Head of caudate nucleus (tissue), 42 donors: ENCODE measurements at places on chromosomes 13 and 19.

- no peak for DNase-seq
Observed at GRCh38 chr19:7295912-7296536, 1.8 kb upstream of the INSR start.

DNA sequence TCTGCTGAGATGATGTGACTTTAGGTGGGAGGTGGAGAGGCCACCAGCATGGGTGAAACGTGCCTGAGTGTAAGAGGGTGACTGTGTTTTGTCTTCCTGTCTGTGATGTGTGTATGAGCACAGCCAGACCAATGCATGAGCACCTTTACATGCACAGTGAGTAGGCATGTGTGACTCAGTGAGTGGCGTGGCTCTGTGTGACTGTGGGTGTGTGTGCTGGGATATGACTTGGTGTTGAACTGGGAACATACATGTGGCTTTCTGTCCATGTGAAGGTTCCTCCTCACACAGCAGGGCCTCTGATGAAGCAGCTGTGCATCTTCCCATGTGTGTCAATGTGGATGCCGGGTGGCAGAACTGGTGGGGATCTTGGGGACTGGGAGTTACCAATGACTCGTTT, 19.9 kb upstream of the LGALS13 start:
- DNase-seq = no peak

DNA sequence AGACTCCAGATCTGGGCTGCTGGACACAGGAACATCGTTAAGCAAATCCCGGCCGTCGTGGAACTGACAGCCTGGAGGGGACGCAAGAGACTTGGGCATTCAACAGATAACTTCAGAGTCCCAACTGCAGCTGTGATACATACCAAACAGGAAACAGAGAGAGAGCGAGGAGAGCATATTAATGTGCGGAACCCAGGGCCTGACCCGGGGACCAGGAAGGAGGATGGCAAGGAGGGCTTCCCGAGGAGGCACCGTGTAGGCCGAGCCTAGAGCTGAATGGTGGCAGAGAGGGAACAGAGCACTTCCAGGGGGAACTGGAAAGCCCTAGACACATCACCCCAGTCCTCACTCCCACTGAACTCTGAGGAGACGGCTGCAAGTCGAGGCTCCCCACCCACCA, 68.1 kb downstream of the SIPA1L3 start:
- no peak for DNase-seq

- no peak for DNase-seq
Observed at GRCh38 chr13:87122551-87122950, 548.6 kb upstream of the SLITRK5 start.

DNA sequence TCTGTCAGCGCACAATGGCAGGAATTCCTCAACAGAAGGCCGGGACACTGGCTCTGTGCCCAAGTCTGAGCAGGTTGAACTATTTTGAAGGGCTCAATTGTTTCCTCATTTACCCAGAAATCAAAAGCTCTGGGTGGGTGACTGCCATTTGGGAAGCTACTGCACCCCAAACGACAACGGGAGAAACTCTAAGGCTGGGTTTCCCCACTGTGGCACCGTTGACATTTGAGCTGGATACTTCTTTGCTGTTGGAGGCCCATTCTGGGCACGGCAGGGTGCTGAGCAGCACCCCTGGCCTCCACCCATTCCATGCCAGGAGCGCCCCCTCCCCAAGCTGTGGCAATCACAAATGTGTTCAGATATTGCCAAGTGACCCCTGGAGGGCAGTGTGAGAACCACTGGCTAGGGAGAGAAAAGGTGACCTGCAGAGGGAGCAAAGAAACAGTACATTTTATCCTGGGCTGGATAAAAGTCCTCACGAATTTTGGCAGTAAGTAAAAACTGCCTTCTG, 62.5 kb downstream of the RFX2 start:
- DNase-seq = no peak

GRCh38 chr13:39675904-39676303, 20.4 kb downstream of the COG6 start:
- no peak for DNase-seq

DNA sequence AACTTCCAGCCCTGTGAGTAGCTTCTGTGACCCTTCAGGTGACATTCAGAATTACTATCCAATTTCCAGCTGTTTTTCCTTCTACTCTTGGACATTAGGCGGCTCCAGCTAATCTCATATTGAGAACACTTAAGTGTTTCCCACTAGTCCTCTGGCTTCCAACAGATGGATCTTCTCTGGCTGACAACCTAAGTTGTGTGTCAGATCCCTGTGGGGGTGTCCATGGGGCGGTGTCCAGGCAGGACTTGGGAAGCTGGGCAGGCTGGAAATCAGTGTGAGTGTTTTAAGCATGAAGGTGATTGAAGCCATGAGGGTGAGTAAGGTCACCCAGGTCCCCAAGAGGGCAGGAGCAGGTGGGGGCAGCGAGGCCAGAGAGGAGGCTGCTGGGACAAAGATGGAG, 10.1 kb downstream of the CNOT3 start:
- no peak for DNase-seq

- no peak for DNase-seq
Observed at GRCh38 chr19:695352-695949, at the start of gene PRSS57. PRSS57 (minus strand) TSS chr19:695452; CDS start chr19:695430, 22 bp downstream.

DNA sequence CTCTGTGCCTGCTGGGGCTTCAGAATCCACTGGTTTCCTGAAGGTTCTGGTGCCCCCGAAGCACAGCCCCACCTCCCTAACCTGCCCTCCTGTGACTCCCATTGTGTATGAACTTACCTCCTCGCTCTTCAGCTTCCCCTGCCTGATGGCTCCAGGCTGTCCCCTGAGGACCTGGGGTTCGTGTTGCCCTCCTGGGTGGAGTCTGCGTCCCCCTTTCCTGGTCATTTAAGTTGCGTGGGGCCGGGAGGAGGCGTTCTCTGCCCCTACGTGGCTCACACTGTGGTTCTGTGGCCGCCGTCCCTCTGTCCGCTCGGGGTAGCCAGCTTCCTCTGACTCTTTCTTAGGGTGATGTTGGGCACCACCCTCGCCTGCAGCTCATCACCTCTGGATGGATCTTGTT, 13.9 kb downstream of the TFDP1 start:
- DNase-seq = no peak

DNA sequence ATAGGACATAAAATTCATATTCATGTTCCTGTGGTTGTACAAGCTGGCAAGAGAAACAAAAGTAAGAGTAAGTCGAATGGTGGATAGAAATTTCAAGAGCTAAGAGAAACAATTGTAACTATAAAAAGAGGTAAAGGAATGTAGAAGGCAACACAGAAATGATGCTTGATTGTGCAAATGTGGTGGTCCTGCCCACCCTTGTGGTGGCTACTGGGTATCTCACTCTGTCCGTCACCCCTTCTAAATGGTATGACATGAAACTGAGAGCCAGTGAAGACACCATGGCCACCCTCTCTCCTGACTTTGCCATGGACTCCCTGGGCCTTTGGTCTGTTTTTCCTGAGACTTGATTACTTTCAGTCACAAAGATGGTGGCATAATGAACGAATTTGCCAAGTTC, 925.9 kb upstream of the SLITRK6 start:
- no peak for DNase-seq

GRCh38 chr19:43505186-43505456, 575 bp upstream of the PHLDB3 start:
- DNase-seq = no peak

DNA sequence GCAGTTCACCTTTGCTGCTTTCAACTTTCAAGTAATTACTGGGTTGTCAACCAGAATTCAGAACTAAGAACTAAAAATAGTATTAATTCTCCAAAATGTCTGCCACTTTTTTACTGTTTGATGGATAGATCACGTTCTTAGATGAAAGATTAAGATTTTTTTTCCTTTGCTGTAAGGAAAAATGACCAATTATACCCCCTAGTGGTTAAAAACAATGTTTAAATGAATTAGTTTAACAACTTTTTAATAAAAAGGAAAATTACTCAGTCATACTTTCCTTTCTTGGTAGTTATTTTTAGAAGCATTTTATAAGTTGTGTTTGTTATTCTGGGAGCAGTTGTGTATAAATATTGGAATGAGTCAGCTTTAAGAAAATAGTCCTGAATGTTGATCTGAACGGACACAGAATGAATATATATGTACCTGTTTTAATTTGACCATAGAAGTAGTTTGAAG, 4.6 kb downstream of the TM9SF2 start:
- no peak for DNase-seq

DNA sequence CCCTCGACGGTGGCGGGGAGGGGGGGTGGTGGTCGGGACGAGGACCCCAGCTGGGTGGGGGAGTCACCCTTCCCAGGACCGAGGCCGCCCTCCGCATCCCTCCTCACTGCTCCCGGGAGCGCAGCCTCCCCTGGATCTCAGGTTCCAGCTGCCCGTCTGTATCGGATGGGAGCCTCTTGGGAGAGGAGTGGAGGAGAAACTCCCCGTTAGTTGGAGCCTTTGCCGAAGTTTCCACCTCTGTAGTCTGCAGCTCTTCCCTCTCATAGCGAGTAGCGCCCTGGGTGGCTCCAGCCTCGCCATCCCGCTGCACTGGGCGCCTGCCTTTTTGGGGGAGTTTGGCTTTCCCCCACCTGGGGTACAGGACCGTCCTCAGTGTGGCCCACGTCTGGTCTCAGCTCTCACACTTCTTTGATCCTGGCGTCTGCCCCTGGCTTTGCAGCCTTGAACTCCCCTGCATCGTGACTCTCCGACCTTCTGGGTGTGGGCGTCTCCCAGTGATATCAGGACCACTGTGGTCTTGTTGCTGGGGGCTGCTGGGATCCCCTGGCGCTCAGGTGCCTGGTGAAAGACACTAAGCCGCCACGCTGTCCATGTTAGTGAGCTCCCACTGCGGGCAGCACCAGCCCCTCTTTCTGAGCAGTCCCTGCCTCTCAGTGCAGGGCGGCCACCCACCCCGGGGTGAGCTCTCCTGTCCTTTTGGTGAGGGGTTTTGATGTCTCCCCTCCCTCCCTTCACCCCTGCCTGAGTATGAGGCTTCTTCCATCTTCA, 1.1 kb downstream of the CNOT3 start:
- no peak for DNase-seq

DNA sequence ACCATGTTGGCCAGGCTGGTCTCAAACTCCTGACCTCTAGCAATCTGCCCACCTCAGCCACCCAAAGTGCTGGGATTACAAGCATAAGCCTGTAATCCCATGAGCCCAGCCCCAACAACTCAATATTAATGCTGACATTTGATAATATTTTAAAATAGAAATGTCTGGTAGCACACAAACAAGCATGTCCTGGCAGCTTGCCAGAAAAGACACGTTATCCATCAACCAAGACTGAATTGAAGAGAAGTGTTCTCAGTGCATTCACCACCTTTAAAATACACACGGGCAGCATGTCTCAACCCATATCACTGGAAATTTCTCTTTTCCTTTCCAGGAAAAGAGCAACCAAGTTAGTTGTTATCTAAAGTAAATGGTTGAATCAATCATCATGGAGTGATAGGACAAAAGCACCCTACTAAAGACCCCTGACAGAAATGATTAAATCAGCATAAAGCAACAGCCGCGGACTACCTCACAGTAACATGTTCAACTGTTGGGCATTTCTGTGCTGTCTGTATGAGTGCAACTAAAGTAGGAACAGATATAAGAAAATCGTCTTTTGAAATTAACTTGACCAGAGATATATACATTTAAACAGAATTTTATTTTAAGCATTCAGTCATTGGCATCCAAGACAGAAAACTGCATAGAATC, 25.0 kb downstream of the LHFPL6 start:
- DNase-seq = no peak

DNA sequence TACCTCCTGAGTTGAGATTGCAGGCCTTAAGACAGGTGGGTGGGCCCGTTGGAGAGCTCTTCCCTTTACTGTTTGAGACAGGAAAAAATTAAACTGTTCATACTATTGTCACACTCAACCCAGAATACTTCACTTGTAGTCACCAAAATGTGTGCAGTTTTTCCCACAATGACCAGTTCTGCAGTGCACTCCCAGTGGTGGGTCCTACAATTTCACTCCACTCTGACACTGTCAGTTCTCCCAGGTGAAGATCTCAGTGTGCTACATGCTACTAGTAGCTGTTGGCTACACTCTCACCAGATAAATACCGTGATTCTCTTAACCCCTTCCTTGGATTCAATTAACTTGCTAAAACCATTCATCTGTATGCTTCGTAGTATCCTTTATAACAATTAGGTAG, 2.9 kb downstream of the ZNF665 start:
- DNase-seq = no peak

DNA sequence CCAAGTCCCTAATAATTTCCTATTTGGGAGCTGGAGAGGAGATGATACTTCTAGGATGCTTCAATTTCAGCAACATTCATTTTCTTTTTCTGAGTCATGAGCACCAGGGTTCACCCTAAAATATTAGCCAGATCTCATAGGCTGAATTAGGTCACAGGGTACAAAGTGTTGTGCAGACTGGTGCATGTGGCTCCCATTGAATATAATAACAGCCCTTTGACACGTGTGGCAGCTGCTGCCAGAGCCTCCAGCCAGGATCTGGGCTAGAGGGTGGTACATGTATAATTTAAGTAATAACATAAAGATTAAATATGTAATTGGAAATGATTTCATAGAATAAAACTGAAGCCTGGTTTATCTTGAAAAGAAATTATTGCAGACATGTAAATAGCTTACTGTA, 244.9 kb downstream of the ATP8A2 start:
- no peak for DNase-seq

DNA sequence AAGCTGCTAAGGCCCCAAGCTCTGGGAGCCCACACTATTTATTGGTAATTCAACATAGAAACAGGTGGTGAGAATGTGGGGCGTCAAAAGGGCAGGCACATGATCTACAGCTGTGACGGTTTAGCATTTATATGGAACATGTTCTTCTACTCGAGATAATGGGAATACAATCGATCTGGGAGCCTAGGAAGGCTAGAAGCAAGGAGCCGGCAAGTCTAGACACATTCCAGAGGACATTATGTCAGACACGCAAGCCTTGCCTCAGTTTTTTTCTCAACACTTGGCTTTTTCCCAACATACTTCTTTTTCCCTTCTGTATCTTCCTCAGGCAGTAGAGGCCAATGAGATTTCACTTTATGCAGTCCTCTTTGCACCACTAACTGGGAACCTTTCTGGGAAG, 315.7 kb upstream of the SLITRK5 start:
- no peak for DNase-seq

GRCh38 chr13:96551546-96551945, 442.7 kb downstream of the OXGR1 start:
- DNase-seq = no peak

DNA sequence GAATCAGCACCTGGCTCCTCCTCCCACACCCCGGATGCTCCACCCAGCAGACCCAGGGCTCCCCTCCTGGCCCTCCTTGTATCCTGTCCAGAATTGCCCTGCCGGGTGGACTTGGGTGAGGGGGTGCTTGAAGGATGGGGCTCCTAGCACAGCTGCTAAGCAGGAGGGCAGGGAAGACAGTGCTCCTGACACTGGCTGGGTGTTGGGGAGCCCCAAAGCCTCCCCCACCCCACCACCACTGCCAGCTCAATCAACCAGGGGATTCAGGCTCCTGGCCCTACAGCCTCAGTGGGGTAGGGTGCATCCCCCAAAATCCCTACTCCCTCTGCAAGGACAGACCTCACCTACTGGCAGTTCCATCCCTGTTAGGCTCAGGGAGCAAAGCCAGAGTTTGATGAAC, 2.6 kb upstream of the CYP4F11 start:
- no peak for DNase-seq

DNA sequence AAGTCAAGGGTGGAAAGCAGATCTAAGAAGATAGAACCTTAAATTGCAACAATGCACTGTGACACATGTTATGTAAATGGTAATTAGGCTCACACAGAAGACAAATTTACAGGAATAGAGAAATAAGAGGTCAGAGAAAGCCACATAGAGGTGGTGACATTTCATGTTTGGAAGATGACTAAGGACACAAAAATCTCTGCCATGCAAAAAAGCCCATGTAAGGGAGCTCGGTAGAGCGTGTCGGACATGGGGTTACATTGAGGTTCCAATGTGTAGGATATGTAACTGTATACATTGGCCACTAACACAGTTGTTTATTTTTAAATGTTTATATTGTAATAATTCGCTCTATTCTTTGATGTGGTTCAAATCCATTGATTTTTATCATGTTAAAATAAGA, 33.7 kb downstream of the SUGT1 start:
- DNase-seq = no peak
